ENCODE measurements at places on chromosomes 13 and 19.
A peak's percentile ranks its signal among the peaks of the same experiment; 100 is the strongest.

GRCh38 chr19:36837906-36838783 lies at the start of gene ZNF790:
Gene ZNF790, minus strand, starts transcription at chr19:36838387. Its CDS starts 12,768 bp downstream, at chr19:36825619.
- peak; percentile 81 for DNase-seq

GRCh38 chr13:43085545-43085944 lies 62.2 kb downstream of the DNAJC15 start:
- DNase-seq, result no peak

GRCh38 chr19:16199275-16199932 lies 1.7 kb downstream of the AP1M1 start:
- DNase-seq, result no peak

DNA sequence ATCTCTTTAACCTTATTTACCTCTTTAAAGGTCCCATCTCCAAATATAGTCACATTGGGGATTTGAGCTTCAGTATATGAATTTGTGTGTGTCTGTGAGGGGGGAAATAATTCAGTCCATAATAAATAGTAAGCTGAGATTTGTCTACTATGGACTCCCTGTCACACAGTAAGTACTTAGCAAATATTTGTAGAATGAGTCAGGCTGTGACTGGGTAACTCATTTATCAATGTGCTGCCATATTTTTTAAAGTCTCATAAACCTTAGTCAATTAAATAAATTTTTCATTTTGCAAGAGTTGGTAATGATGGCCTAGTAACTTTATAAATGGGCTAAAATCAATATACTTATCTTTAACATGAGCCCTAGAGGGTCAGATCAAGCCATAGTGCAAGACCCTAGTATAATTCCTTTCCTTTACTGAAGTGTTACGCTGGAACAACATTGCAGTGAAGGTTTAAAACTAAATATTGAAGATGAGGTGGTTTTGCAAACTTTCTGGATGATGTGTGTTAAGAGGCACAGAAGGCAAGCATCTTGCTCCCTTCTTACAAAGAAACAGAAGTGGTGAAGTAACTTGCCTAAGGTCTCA lies 305.1 kb downstream of the KCNRG start:
- no peak for DNase-seq

DNA sequence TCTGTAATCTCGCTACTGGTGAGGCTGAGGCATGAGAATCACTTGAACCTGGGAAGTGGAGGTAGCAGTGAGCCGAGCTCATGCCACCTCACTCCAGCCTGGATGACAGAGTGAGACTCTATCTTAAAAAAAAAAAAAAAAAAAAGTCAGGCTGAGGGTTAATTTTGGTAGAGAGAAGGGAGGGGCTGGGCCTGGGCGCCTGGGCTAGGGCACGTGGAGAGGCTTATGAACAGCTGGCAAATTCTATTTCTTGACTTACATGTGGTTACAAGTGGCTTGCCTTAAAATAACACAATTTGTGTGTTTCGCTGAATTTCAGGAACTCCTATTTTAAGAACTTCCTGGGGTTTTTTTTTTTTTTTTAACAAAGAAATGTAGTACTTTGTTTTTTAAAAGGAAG lies 47.6 kb upstream of the MAP3K10 start:
- no peak for DNase-seq

- DNase-seq, result peak; percentile 79
Observed at GRCh38 chr19:48398375-48399235, 5.1 kb downstream of the GRIN2D start.

- DNase-seq, result no peak
Observed at GRCh38 chr19:12784394-12784870, 6.9 kb upstream of the JUNB start.

GRCh38 chr13:31136724-31137123 lies 25.0 kb downstream of the HSPH1 start:
- no peak for DNase-seq

- DNase-seq, result no peak
Observed at GRCh38 chr19:49875177-49875576, 2.0 kb downstream of the AKT1S1 start.

DNA sequence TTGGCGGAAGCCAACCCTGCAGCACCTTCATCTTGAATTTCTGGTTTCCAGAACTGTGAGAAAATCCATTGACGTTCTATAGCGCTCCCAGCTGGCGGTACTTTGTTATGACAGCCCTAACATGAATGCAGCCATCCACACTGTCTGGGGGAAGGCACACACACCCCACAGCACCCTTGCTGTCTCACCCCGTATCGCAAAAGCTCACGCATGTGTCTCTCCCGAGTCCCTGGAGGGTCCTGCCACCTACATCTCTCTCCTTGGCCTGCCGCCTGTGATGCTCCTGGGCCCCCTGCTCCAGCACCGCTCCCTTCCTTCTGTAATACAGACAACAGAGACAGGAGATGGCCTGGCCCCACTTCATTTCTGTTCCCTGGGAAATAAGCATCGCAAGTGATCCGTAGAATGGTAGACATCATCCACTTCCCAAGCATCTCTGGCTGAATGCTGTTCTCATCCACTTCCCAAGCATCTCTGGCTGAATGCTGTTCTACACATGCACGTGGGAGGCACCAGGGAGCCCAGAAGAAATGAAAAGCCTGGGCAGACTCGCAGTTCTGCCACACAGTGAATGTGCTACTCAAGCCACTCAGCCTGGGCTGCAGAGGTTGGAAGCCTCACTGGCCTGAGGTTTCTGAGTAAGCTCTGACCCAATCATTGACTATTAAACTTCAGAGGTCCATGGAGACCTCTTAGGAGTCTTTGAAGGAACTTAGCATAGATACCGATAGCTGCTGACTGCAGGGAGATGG lies 29.6 kb downstream of the EPN1 start:
- no peak for DNase-seq

DNA sequence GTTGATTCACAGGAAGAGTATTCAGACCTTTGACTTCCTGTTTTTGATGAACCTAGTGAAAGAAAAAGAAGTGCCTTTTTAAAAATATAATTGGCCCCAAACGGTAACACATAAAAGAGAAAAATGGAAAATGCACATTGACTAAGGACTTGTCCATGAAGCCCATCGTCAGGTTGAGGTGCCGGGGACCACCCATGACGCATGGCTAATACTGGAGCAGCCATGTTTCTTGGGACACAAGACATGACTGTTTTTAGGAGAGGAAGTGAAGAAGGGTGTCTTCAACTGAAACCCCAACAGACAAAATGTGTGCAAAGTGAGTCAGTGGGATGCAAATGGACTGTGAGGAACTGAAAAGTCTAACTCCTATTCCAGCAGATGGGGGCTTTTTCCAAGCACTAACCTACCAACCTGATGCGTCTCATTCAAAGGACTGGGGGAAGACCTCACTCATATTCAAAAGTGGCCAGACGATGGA lies 459.4 kb downstream of the FOXO1 start:
- DNase-seq, result no peak

Data from stimulated activated CD4-positive, alpha-beta T cell treated with anti-CD3 and anti-CD28 coated beads, TNF-alpha, amount 100 ng/mL, for 48 hours (primary cell).